Type B pancreatic cell (in vitro differentiated cells): ENCODE measurements at places on chromosomes 11 and 22. TPM values are rescaled to one million over a fixed set of nuclear protein-coding genes. Genes with fewer than 3 reads are reported as not detected.

DNA sequence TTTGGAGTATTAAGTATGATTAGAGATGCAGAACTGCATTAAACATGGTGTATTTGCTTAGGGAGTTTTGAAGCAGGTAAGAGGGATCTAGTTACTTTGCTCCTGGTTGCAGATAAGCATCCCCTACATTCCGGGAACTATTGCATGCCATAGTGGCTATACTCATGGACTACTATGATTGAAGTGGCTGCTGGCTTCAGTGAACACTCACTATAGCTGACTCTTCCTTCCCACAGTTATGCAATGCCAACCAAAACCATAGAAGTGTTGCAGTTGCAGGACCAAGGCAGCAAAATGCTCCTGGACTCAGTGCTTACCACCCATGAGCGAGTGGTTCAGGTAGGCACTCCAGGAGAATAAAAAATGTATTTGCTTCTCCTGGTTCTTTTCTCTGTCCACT lies 17.0 kb downstream of the COA4 start:
- H3K4me1 ChIP-seq, result peaks cover 3% of the 10 kb centered on the region
- H3K27me3 ChIP-seq, result no peaks in the 10 kb centered on the region
- DNase-seq, result no peak
- H3K27ac ChIP-seq, result no peak overlapping the region

- DNase-seq, result no peak
- H3K27ac ChIP-seq, result no peak overlapping the region
- H3K27me3 ChIP-seq, result peaks cover 13% of the 10 kb centered on the region
- peaks cover 21% of the 10 kb centered on the region for H3K4me1 ChIP-seq
Observed at GRCh38 chr22:39960791-39961746, 872 bp downstream of the TMA7B start.

DNA sequence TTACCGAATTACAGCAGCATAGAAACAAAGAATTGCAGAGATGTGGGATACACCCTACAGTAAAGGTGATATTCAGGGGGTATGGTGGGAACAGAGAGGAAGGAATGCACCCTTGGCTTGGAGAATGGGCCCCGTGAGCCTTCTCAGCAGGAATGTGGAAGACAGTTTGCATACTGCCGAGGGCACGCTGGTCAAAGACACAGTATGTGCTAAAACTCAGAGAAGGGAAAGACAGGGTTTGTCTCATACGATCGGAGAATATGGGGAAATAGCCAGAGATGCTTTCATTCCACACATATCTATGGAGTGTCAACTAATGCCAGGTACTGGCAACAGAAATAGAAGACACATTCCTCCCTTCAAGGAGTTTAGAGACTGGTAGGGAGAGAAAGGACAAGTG lies 36.9 kb downstream of the UBASH3B start:
- H3K4me3 ChIP-seq, result peak overlapping the region; percentile 12
- peaks cover 4% of the 10 kb centered on the region for H3K36me3 ChIP-seq
- peaks cover 13% of the 10 kb centered on the region for H3K4me1 ChIP-seq
- H3K27ac ChIP-seq, result no peak overlapping the region

DNA sequence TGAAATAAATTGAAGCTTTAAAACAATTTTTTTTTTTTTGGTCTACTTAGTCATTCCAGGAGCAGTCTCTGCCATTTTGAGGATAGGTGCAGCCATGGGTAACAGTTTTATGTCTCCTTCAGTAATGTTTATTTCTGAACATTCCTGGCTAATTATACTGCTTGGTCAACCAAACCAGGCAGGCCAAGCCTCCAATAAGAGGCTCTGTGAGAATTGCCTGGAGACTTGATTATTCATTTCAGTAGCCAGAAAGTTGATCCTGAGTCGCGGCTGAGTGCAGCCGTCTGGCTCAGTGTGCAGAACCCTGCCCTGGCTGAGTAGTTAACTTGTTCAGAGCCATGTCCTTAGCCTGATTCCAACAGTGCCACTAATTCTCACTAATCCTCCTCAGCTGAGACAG lies 364.0 kb upstream of the FAT3 start:
- no peak overlapping the region for H3K4me3 ChIP-seq
- no peaks in the 10 kb centered on the region for H3K4me1 ChIP-seq
- DNase-seq, result no peak
- no peak overlapping the region for H3K27ac ChIP-seq
- no peaks in the 10 kb centered on the region for H3K27me3 ChIP-seq

GRCh38 chr11:120191058-120191457 lies 19.8 kb upstream of the OAF start:
- no peaks in the 10 kb centered on the region for H3K36me3 ChIP-seq
- DNase-seq, result no peak
- H3K4me3 ChIP-seq, result no peak overlapping the region
- H3K4me1 ChIP-seq, result peaks cover 58% of the 10 kb centered on the region

DNA sequence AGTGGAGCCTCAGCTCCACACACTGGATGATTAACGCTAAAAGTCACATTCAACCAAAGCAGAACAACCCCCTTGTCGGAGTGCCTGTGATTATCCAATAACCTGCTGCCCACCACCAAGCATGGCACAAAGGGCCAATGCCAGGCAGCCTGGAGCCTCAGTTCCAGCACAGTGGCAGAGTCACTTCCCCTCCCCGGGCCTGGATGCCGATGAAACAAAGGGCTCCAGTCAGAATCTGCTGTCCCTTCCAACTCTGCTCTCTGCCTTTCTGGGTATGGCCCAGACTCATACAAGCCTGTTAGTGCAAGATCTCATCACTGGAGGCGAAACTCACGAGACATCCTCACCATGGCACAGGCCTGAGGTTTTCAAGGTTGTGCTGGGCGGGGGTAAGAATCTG lies 52.1 kb downstream of the CLTCL1 start:
- no peaks in the 10 kb centered on the region for H3K4me1 ChIP-seq
- H3K36me3 ChIP-seq, result no peaks in the 10 kb centered on the region
- DNase-seq, result no peak
- H3K27ac ChIP-seq, result no peak overlapping the region

GRCh38 chr11:69436041-69436982 lies 45.2 kb upstream of the LINC01488 start:
- no peak for DNase-seq
- H3K4me3 ChIP-seq, result no peak overlapping the region
- peaks cover 42% of the 10 kb centered on the region for H3K4me1 ChIP-seq
- H3K27me3 ChIP-seq, result peaks cover 4% of the 10 kb centered on the region
- no peaks in the 10 kb centered on the region for H3K36me3 ChIP-seq

GRCh38 chr11:15577519-15577918 lies 462.8 kb downstream of the INSC start:
- no peaks in the 10 kb centered on the region for H3K4me1 ChIP-seq
- no peak overlapping the region for H3K4me3 ChIP-seq
- no peaks in the 10 kb centered on the region for H3K36me3 ChIP-seq
- DNase-seq, result no peak
- H3K27ac ChIP-seq, result no peak overlapping the region
- peaks cover 16% of the 10 kb centered on the region for H3K27me3 ChIP-seq

GRCh38 chr11:67396587-67397389 lies 4.9 kb downstream of the PPP1CA start:
- H3K4me3 ChIP-seq, result no peak overlapping the region
- no peaks in the 10 kb centered on the region for H3K27me3 ChIP-seq
- no peak overlapping the region for H3K27ac ChIP-seq
- DNase-seq, result no peak
- no peaks in the 10 kb centered on the region for H3K36me3 ChIP-seq
- H3K4me1 ChIP-seq, result peaks cover 8% of the 10 kb centered on the region

DNA sequence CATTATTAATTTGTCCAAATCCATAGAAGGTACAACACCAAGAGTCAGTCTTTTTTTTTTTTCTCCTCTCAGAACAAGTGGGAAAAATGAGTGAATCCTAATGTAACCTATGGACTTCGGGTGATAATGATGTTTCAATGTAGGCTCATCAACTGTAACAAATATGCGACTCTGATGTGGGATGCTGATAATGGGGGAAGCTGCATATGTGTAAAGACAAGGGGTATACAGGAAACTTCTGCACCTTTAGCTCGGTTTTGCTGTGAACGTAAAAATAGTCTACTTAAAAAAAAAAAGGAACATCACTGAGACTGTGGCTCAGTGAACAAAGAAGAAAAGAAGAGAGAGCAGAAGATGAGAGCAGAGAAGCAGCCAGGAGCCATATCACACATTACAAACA lies 78.3 kb upstream of the ARHGAP32 start:
- H3K36me3 ChIP-seq, result peaks cover 14% of the 10 kb centered on the region
- no peaks in the 10 kb centered on the region for H3K27me3 ChIP-seq
- no peak overlapping the region for H3K4me3 ChIP-seq
- peaks cover 38% of the 10 kb centered on the region for H3K4me1 ChIP-seq
- DNase-seq, result no peak

DNA sequence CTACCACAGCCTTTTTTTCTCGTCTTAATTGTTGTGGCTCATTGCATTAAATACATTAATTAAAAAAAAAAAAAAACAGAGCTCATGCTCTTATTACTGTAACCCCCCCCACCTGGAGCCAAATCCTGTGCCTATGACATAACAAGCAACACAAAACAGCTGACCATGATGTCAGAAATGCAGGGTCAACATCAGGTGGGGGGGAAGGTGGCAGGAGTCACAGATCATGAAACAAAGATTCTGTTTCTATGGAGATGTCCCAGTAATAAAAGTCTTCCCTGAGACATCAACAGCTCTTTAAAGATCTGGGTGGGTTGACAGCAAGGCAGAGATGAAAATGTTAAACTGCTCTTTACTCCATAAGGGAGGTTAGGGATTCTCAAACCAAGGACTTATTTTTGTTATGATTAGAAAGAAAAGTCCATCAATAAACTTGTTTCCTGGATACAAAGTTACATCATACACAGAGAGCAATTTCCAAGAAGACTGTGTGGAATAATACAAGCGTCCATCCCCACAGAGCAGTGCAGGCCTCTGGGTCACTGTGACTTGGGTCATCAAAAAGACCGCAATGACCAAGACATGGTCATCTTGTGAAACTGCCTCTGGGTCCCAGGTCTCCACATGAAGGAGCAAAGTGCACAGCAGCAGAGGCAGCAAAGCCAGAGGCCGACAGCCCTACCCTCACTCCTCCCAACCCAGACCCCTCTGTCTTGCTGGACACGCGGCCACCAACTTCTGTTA lies 42.7 kb upstream of the CYP2D6 start:
- H3K27me3 ChIP-seq, result no peaks in the 10 kb centered on the region
- H3K4me3 ChIP-seq, result no peak overlapping the region
- peaks cover 60% of the 10 kb centered on the region for H3K4me1 ChIP-seq
- no peak for DNase-seq
- H3K36me3 ChIP-seq, result peaks cover 5% of the 10 kb centered on the region
- peak overlapping the region; percentile 74 for H3K27ac ChIP-seq

- H3K27me3 ChIP-seq, result no peaks in the 10 kb centered on the region
- H3K27ac ChIP-seq, result no peak overlapping the region
- peaks cover 33% of the 10 kb centered on the region for H3K4me1 ChIP-seq
- no peak overlapping the region for H3K4me3 ChIP-seq
- DNase-seq, result no peak
- H3K36me3 ChIP-seq, result peaks cover 6% of the 10 kb centered on the region
Observed at GRCh38 chr11:76369406-76369805, 11.5 kb downstream of the THAP12 start.

DNA sequence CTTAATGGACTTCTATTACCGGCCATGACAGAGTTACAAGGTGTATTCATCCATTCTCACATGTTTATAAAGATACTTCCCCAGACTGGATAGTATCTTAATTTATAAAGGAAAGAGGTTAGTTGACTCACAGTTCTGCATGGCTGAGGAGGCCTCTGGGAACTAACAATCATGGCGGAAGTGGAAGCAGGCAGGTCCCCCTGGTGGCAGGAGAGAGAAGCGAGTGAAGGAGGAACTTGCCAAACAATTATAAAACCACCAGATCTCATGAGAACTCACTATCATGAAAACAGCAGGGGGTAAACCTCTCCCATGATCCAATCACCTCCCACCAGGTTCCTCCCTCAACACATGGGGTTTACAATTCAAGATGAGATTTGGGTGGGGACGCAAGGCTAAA lies 170.0 kb upstream of the PDGFD start:
- H3K4me3 ChIP-seq, result no peak overlapping the region
- H3K4me1 ChIP-seq, result no peaks in the 10 kb centered on the region
- H3K27me3 ChIP-seq, result no peaks in the 10 kb centered on the region

- no peaks in the 10 kb centered on the region for H3K36me3 ChIP-seq
- H3K4me1 ChIP-seq, result no peaks in the 10 kb centered on the region
- no peak overlapping the region for H3K27ac ChIP-seq
- no peak overlapping the region for H3K4me3 ChIP-seq
Observed at GRCh38 chr11:86167499-86168164, 76.9 kb upstream of the EED start.

DNA sequence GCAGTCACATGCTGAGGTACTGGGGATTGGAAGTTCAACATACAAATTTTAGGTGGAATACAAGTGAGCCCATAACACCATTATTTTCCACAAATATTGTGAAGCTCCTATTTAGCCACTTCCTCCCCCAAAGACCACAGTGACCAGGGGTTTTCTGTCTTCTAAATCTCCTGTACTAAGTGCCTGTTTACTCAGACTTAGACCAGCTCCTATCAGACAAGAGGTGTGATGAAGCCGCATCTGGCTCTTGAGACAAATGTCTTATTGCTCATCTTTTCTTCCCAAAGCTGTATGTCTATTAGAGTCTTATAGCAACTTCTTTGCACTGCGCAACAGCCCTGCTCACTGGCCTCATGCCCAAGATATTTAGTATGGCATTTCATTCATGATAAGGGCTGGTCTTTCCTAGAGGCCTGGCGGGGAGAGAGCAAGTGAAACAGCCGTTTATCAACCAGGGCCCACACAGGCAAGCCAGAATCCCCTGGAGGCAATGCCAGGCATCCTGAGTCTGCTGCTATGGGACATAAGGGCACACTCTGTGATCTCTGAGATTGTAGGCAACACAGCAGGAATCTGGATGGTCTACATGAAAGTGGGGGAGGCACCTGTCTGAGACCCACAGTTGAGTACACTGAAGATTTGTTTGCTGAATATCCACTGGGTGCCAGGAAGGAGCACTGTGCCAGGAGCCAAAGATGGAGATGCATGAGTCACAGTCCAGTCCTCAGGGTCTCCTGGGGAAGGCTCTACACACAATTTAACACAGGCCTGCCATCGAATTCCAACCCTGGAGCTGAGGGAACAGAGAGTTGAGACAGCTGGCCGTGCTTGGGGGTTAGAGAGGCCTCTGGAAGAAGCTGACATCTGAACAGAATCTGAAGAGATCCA lies 78.5 kb upstream of the NCAM1 start:
- peak overlapping the region; percentile 42 for H3K4me3 ChIP-seq
- no peaks in the 10 kb centered on the region for H3K36me3 ChIP-seq
- no peak overlapping the region for H3K27ac ChIP-seq
- peaks cover 2% of the 10 kb centered on the region for H3K27me3 ChIP-seq
- no peak for DNase-seq
- peaks cover 8% of the 10 kb centered on the region for H3K4me1 ChIP-seq

DNA sequence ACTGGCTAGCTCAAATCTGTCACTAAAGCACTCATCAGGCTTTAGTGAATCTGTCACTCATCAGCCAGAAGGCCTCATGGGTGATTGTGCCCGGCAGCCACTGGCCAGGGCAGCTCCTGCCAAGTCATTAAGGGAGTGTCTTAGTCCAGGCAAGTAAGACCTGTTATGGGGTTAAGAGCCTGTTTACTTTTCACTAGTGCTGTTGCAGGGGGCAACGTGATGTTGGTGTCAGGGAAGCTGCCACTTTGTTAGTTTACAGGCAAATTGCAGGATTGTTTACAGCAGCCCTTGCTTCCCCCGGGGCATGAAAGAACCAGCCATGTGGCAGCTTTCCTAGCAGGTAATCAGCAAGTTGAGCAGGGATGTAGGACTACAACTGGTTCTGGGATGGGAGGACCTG lies 155.6 kb upstream of the NCAM1 start:
- H3K27ac ChIP-seq, result no peak overlapping the region
- no peaks in the 10 kb centered on the region for H3K27me3 ChIP-seq
- no peak for DNase-seq
- no peaks in the 10 kb centered on the region for H3K36me3 ChIP-seq

Gene TNKS1BP1
- 122 and 166 TPM in 2 replicates for total RNA-seq

Gene CARD16
- 6.2 and 12.7 TPM in 2 replicates for total RNA-seq

Gene DEPDC7
- 3.7 and 6.6 TPM in 2 replicates for total RNA-seq

Gene SCGB1A1
- not detected in 2 replicates for total RNA-seq

Gene SLC43A1
- 19.0 and 20.8 TPM in 2 replicates for total RNA-seq

Gene MRGPRX4
- total RNA-seq, result not detected in 2 replicates

Gene APOBEC3A
- 0.67 and 1.6 TPM in 2 replicates for total RNA-seq

Gene MUC6
- 0.38 and 0.46 TPM in 2 replicates for total RNA-seq

Gene TBX1
- 2.4 and 3.4 TPM in 2 replicates for total RNA-seq

Gene TPP1
- 72.8 and 97.8 TPM in 2 replicates for total RNA-seq

Gene MAFF
- total RNA-seq, result 14.6 and 60.9 TPM in 2 replicates
